C1 segment of cervical spinal cord (tissue), 14 donors: ENCODE measurements at places on chromosomes 3 and 15.

- no peak for DNase-seq
Observed at GRCh38 chr3:140091143-140091542, 156.2 kb downstream of the CLSTN2 start.

DNA sequence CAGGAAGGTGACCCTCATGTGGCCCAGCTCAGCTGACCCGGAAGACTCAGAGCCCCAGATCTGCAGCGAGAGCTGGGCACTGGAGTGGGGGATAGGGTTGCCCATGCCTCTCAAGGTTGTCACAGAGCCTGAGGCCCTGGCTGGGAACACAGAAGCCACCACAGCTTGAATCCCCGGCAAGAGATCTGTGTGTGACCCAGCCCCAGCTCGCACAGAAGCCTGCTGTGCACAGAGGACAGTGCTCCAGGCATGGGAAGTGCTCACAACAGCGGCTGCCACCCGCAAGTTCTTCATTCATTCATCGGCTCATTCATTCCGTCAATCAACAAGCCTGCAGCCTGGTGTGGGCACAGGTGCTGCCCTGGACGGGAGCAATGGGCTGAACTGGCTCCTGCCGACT lies 36.4 kb downstream of the DNAJB8 start:
- DNase-seq = no peak

- DNase-seq = no peak
Observed at GRCh38 chr15:87753539-87753938, 503.0 kb downstream of the NTRK3 start.

DNA sequence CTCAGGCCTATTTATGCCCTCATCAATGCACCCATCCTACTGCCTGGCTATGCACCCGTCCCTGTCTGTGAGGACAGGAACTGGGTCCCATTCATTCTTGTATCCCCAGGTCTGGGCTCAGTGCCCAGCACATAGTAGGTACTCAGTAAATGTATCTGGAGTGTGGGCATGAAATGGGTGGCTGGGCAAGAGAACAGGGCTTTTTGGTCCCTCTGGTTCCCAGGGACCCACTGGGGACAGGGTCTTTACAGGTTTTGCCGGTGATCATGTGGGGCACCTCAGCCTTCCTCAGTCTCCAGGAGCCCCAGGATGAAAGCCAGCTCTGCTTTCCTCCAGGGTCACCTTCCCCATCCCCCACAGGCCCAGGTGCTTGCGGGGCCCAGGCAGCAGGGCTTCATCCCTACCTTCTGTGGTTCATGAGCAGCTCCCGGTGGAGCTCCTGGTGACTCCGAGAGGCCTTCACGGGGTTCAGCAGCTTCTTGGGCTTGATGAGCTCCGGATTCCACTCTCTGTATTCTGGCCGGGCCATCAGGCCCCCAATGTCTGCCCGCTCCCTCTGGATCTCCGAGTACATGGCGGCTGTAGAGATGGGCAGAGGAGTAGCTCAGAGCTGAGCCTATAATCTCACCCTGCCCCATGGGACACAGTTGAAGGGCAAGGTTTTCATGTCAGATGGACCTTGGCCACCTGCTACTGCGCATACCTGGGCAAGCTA lies 7.7 kb downstream of the FAM107A start:
- DNase-seq = no peak

DNA sequence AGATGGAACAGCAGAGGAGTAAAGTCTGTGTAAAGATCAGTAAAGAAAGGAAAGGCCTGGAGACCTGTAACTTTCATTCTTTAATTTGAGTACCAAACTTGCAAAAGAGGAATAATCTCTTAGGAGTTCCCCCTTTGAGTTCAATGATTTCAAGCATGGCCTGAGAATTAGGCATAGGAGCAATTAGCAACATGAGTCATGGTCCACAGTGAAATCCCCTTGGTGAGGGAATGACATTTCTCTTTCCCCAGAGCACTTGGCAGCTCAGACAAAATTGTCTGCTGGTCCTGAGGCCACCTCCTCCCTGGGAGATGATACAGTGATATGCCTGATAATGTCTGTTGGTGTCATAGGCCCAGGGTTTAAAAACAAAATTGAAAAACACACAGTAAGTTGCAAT lies 81.4 kb upstream of the CRBN start:
- no peak for DNase-seq

GRCh38 chr15:69880571-69881301 lies 217.0 kb downstream of the TLE3 start:
- no peak for DNase-seq

DNA sequence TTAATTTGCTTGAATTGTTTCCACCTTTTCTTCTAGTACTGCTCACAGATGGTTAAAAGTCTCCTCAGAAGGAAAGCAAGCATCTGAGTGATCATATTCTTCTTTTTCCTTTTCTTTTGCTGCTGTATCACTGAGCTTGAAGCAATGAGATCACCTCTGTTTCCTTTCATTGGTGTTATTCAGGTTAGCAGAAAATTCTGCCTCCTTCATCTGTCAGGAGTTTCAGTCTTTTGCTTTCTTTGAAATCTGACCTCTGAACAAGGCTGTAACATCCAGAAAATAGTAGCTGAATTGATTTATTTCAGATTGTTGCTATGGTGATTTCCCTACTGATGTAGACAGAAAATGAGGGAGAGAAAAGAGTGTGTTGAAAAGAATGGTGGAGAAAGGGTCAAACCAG lies 343.0 kb downstream of the MFSD1 start:
- DNase-seq = no peak

GRCh38 chr15:77836906-77837648 lies 204.4 kb upstream of the LINGO1 start:
- no peak for DNase-seq

DNA sequence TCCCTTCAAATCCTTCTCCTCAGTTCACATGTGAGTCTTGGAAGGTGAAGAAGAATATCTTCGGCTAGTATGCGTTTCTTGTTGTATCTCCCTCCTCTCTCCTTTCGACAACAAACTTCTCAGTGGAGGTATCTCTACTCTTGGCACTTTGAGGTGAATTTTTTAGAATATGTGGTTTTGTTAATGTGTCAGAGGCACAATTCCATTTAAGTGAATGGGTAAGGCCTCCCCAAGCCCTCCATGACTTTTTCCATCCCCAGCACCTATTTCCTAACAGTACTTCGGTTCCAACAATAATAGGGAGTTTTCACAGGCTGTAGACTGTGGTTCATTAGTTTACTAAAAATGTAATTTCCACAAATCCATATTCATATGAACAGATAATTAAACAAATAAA lies 74.2 kb downstream of the TM4SF4 start:
- no peak for DNase-seq

- no peak for DNase-seq
Observed at GRCh38 chr15:55937040-55937439, 56.4 kb downstream of the NEDD4 start.

DNA sequence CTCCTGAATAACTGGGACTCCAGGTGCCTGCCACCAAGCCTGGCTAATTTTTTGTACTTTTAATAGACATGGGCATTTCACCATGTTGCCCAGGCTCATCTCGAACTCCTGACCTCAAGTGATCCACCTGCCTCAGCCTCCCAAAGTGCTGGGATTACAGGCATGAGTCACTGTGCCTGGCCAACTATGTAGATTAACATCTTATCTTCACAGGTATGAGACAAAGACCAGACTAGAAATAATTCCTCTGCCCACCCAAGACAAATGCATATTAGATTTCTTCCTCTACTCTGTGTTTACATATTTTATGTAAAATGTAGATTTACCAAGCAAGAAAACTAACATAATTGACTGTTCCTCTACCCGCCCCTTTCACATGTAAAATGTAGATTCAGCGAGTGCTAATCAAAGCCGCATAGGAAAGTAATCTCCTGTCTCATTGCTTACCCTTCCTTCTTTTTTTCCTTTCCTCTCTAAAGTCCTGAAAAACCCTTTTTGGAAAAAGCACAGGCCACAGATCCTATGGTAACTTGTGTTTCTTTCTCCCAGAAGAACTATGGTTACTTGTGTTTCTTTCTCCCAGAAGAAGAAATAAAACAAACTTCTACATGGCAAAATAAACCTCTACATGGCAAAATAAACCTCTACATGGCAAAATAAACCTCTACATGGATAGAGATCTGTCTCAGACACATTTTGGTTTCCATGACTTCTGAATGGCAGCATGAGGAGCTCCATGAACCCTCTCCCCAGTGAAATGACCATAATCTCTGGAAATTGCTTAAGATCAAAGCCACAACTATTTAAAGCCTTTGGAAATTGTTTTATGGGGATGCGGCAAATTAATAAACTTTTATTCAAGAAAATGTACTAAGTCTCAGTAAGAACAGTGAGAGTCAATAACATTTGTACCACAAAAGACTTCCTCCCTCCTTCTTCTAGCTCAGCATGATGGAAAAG lies 9.1 kb upstream of the ABHD2 start:
- no peak for DNase-seq

GRCh38 chr3:45915518-45916231 lies 27.6 kb upstream of the CXCR6 start:
- no peak for DNase-seq

DNA sequence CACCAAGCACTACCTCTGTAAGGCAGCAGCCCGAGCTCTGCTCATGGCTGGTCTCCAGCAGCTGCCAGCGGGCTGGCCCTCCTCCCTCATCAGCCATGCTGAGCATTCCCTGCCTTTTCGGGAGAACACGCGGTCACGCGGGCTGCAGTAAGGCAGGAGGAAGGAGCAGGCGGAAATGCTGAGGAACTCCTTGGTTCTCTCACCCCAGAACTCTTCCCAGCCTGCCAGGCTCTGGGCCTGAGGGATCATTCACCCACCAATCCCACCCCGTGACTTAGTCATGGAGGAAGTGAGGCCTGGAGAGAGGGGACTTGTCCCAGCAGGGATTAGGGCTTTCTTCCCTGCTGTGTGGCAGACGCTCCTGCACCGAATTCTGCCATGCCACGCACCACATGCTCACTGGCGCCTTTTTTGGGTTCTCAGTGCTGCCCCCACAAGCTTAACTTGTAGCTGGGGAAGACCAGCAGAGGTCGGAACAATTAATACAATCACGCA lies 42.9 kb upstream of the RPL32 start:
- peak; percentile 38 for DNase-seq

DNA sequence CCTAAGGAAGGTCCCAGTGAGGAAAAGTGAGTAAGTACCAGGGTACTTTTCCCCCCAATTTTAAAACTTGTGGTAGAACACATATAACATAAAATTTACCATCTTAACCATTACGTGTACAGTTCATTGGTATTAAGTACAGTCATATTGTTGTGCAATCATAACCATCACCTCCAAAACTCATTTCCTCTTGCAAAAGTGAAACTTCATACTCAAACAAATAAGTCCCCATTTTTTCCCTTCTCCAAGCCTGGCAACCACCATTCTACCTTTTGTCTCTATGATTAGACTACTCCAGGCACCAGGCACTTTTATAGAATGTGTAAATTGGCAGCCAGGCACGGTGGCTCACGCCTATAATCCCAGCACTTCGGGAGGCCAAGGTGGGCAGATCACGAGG lies 12.2 kb downstream of the PRC1 start:
- no peak for DNase-seq

DNA sequence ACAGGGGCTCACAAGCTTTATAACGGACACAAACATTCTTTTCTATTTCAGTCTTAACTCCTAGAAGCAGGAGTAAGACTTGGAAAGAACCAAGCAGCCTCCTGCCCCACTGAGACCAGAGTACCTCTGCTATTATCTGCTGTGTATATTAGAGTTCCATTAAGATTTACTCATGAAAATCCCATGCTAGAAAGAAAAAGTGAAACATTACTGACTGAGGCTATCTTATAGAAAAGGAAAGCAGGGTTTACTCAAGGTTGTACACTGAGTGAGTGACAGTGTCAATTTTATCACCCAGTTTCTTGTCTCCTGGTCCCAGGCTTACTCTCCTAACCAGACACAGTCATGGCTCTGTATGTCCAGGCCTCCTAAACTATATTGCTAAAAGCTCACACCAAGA lies 97.9 kb upstream of the SOX2 start:
- no peak for DNase-seq

GRCh38 chr3:158918008-158918407 lies 116.2 kb downstream of the MFSD1 start:
- no peak for DNase-seq

- DNase-seq = no peak
Observed at GRCh38 chr3:115931581-115931980, 308.3 kb downstream of the GAP43 start.

- no peak for DNase-seq
Observed at GRCh38 chr15:64686130-64686735, 89.2 kb downstream of the RBPMS2 start.

- no peak for DNase-seq
Observed at GRCh38 chr3:29827756-29828155, 546.9 kb downstream of the RBMS3 start.

GRCh38 chr3:59535791-59536221 lies 486.0 kb upstream of the CFAP20DC start:
- DNase-seq = no peak

GRCh38 chr3:184262764-184263179 lies 1.4 kb upstream of the CAMK2N2 start:
- DNase-seq = no peak

DNA sequence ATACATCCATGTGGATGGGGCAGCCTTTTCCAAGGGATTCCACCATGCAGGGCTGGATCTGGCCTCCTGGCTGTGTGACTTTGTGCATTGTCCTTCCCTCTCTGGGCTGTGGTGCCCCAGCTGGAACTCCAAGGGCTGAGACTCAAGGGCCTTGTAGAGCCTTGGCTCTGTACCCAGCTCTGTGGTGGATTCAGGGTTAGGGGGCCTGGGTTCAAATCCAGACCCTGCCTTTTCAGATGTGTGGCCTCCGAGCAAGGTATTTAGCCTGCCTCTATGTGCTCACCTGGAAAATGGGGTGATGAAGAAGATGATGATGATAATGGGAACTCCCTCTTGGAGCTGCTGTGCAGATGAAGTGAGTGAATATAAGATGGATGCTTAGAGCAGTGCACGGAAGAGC lies 161.9 kb downstream of the WNT7A start:
- DNase-seq = no peak

- no peak for DNase-seq
Observed at GRCh38 chr15:85905751-85906450, 111.2 kb upstream of the KLHL25 start.

DNA sequence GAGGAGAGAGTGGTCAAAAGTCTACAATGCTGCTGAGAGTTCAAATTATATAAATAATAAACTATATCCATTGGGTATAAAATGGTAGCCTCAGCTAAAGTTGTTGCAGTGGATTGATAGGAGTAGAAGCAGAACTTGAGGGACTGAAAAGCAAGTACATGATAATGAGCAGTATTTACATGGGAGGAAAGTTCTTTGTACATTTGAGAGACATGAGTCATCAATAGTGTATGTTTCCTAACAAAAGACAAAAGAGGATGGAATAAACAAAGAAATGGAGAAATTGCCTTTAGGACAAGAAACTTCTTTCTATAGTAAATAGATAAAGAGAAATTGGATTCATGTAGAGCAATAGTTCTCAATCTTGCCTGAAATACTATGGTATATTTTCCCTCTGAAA lies 110.0 kb upstream of the PLSCR5 start:
- no peak for DNase-seq

DNA sequence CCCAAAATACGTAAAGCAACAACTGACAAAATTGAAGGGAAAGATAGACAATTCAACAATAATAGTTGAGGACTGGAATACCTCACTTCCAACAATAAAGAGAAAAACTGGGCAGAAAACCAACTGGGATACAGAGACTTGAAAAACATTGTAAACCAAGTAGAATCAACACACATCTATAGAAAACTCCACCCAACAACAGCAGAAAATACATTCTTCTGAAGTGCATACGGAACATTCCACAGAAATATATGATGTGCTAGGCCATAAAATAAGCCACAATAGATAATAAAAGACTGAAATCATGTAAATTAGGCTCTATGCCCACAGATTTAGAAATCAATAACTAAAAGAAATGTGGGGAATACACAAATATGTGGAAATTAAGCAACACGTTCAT lies 98.4 kb upstream of the THBS1 start:
- DNase-seq = no peak
